ENCODE measurements at places on chromosomes 3 and 15.

DNA sequence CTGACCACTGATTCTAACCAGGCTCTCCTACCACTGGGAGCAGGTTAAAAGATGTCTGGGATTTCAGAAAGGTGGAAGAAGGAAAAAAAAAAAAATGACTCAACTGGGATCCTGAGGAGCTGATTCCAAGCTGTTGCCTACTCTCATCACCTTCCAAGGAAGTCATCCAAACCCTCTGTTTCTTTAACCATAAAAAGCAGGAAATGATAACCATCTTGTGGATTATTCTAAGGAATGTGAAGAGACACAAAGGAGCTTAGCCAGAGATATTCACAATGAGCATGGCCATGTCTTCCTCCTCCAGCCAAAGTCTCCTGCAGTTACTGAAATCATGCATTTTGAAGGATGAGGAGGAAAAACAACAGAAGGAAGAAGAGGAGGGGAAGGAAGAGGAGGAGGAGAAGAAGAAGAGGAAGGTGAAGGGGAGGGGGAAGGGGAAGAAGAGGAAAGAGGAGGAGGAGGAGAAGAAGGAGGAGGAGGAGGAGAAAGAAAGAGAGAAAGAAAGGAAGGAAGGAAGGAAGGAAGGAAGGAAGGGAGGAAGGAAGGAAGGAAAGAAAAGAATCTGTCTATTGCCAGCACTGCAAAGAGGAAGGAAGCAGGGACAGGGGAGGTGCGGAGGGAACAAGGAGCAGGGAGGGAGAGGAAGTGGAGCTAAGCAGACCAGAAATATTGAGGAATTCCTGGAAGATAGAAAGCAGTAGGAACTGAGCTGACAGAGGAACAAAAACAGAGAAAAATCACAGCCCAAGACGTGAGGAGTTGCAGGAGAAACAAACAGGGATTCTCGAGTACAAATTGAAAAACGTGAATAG is 229.2 kb downstream of the UACA start:
- no peak for DNase-seq

GRCh38 chr15:38048001-38048455 is 113.6 kb downstream of the TMCO5A start:
- DNase-seq, result no peak

DNA sequence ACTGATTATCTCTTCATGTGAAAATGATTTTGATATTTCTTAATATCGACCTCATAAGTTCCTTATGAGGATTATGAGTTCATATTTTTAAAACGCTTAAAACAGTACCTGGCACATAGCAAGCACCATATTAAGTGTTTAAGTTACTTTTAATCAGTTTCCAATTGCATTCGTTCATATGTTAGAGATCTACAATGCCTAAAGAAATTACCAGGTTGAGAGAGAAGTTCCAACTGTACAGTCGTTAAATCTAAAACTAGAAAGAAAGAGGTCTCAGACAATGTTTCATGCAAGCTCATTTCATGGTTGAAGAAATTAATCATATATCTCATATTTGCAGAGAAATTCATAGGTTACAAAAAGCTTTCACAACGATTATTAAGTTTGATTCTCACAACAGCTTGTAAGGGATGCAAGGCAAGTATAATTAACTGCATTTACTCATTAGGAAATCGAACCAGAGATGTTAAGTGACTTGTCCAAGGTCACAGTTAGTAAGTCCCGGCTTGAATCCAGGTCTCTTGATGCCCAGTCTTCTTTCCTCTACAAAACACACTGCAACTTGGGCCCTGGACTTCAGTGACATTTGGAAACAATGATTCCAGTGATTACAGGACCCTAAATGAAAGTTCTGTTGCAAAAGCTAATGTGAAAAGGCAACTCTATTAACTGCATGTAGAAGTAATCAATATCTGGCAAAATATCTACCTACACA is 1.3 kb downstream of the MYO5A start:
- no peak for DNase-seq

DNA sequence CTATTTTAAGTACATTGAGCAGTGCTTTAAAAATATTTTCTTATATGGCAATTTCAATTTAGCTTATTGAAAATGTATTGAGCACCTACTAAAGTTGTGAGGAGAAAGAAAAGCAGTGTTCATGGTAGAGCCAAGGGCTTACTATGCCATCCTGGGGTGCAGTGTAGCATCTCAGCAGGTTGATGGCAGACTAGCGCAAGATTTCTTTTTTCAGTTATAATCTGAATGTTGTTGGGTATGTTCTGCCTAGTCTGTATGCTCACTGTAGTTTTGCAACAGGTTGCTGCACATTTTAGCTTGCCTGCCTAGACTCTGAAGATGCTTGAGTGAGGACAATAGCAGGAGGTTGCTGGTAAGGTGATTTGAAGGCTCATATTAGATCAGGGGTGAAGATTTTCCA is 103.1 kb upstream of the UNC13C start:
- DNase-seq, result no peak

- no peak for DNase-seq
Measured at GRCh38 chr3:174125267-174125824, 727.8 kb downstream of the NLGN1 start.

Measured in GOT3 (cell line).